ENCODE measurements at places on chromosomes 1 and 21. TPM values are rescaled to one million over a fixed set of nuclear protein-coding genes. Genes with fewer than 3 reads are reported as not detected.

The DMBX1 gene
- not detected for total RNA-seq

The TMEM54 gene
- total RNA-seq = 25.8 TPM

The SMIM1 gene
- 1.7 TPM for total RNA-seq

The RHBG gene
- not detected for total RNA-seq

The DDR2 gene
- 167 TPM for total RNA-seq

The B4GALT2 gene
- total RNA-seq = 107 TPM

The RPF1 gene
- 34.1 TPM for total RNA-seq

The TNN gene
- total RNA-seq = not detected

The VSIG8 gene
- total RNA-seq = not detected

The SYCP1 gene
- not detected for total RNA-seq

The JAM2 gene
- 0.43 TPM for total RNA-seq

The CFAP141 gene
- total RNA-seq = not detected

The BSND gene
- not detected for total RNA-seq

The CD52 gene
- total RNA-seq = not detected

The CHRM3 gene
- total RNA-seq = 23.4 TPM

The CFHR1 gene
- 0.37 TPM for total RNA-seq

The ABCD3 gene
- total RNA-seq = 42.4 TPM
